ENCODE measurements at places on chromosomes 5 and 9. TPM values are rescaled to one million over a fixed set of nuclear protein-coding genes. Genes with fewer than 3 reads are reported as not detected.

- H3K27me3 ChIP-seq: peaks cover 2% of the 10 kb centered on the region
- H3K4me1 ChIP-seq: peaks cover 34% of the 10 kb centered on the region
- H3K27ac ChIP-seq: no peak overlapping the region
- H3K36me3 ChIP-seq: no peaks in the 10 kb centered on the region
- no peak for DNase-seq
Measured at GRCh38 chr5:173721601-173722232, 105.3 kb upstream of the BOD1 start.

DNA sequence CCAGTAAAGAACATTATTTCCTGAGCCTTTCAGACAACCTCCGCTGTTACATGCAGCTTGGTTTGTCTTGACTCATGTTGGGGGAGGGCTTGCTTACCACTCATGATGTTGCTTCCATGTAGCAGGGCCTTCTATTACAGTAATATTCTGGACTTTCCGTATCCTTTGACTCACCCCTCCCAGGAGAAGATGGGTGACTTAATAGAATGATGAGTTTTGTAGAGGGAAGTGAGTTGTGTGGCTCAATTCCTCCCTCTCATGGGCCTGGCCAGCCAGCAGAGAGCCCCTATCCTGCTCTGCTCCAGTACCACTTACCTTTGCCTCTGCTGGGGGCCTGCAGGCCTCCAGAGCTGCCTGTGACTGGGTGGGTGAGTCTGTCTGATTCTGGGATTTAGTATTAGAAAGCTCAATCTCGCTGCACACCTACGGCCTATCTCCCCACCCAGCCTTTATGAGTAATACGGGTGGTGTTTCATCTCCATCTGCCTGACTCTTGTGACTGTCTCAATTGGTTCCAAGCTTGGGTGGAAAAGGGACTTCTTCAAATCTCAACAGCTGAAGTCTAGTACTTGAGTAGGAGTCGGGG is 52.6 kb upstream of the KLF9 start:
- H3K36me3 ChIP-seq: no peaks in the 10 kb centered on the region
- H3K4me3 ChIP-seq: no peak overlapping the region
- peaks cover 15% of the 10 kb centered on the region for H3K4me1 ChIP-seq
- peaks cover 3% of the 10 kb centered on the region for H3K27me3 ChIP-seq
- DNase-seq: no peak
- H3K27ac ChIP-seq: no peak overlapping the region

PTPN3 gene
- 0.62 TPM for total RNA-seq

DNA sequence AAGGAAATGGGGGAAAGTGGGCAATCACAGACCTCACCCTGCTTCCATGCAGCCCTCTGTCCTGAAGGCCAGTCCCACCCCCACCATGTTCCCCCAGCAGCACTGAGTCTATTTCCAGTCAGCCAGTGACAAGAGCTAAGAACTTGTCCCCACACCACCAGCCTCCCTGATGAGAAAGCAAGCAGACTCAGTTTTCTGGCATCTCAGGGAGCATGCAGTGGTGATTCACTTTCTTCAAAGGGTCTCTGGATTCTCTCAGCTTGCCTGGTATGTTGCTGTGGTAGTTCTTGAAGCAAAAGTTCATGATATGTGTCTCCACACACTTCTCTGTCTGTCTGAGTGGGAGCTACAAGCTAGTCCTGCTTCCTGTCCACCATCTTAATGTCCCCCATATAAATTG is 799.9 kb upstream of the TYRP1 start:
- no peak overlapping the region for H3K27ac ChIP-seq
- H3K36me3 ChIP-seq: no peaks in the 10 kb centered on the region
- no peak for DNase-seq

SLCO4C1 gene
- 18.0 TPM for total RNA-seq

RASA1 gene
- 48.7 TPM for total RNA-seq

BTNL8 gene
- total RNA-seq: 0.59 TPM

DNA sequence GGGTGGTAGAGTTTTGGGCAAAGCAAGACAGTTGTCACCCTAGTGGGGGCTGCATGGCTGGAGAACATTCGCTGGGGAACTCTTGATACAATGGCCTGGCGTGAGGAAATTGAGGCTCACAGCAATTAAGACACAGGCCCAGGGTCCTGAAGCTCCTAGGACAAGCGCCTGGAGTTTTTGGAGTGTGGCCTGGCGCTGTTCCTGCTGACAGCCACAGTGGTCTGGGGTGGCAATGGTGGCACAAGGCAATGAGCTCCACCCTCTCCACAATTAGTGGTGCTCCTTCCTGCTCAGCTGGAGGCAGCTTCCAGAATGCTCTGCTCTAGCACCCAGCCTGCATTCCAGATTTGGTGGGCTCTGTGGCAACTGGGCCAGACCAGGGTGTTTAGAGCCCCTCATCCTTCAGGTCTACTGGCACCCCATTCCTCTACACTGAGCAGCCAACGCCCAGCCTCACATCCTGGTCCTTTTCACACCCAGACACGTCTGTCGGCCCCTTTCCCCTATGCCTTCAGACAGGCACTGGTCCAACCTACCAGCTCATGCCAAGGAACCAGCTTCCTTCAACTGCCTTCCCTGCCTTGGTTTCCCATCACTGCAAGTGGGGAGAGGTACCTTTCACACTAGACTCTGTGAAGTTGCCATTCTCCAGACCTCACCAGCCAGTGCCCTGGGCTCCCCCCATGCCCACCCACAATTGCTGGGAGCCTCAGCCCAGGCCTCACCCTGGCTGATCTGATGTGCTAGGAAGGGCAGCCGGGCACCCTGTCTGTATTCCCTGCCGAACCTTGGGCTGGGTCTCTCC is 138.1 kb upstream of the COL5A1 start:
- peaks cover 1% of the 10 kb centered on the region for H3K27me3 ChIP-seq
- no peak overlapping the region for H3K4me3 ChIP-seq
- H3K36me3 ChIP-seq: no peaks in the 10 kb centered on the region
